BE2C (cell line): ENCODE measurements at places on chromosomes 6 and 20.

DNA sequence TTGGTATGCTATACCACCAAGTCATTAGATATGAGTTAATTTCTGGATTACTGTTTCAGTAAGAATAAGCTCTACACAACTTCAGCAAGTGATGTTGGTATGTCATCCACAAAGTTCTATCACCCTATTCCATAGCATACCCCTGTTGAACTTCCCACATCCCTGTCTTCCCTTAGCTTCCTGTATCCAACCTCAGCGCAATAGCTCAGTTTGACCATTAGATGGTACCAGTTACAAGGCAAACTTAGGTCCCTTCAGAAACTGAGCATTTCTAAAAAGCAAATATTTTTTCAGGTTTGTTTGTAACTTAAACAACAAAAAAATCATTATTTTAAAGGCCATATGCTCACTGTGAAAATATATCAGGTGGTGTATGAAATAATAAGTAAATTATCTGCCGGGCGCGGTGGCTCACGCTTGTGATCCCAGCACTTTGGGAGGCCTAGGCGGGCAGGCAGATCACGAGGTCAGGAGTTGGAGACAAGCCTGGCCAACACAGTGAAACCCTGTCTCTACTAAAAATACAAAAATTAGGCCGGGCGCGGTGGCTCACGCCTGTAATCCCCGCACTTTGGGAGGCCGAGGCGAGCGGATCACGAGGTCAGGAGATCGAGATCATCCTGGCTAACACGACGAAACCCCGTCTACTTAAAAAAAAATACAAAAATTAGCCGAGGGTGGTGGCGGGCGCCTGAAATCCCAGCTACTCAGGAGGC, 8.8 kb upstream of the MOG start:
- no peak for DNase-seq

- no peak for DNase-seq
These were observed 180.6 kb upstream of the STXBP5 start for GRCh38 chr6:147023581-147023980.

- DNase-seq = no peak
These were observed 60.9 kb downstream of the GFRAL start for GRCh38 chr6:55388211-55388610.

DNA sequence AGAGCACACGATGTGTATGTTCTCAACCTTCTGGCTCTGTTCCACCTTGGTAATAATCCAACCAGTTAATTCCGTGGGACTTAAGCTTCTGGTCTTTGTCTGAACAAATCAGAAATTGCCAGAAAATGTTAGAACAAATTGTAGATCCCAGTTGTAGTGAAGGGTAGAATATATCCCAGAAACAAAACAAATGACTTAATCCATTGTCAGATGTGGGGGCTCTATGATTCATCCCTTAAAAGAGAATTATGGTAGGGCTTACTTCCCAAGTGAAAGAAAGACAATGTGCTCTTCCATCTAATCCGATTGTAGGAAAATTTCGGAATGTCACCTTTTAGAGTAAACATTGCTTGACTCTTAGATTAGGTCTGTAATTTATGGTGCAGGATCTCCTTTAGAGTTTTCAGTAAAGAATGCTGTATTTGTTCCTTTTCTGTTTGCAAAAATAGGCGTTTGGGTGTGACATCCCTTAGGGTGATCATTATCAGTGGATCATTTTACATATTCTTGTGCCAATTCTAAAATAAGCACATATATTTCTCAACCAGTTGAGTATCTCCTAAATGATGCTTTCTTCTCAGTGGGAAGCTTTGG, 234.5 kb upstream of the ZNF217 start:
- no peak for DNase-seq

- DNase-seq = no peak
These were observed 10.3 kb downstream of the MKKS start for GRCh38 chr20:10423735-10424134.

GRCh38 chr20:19522071-19522801, 235.8 kb upstream of the RIN2 start:
- DNase-seq = no peak
